ENCODE measurements at places on chromosomes 12 and 14. TPM values are rescaled to one million over a fixed set of nuclear protein-coding genes. Genes with fewer than 3 reads are reported as not detected.

- no peak for DNase-seq
Measured at GRCh38 chr12:92462527-92462926, 240.3 kb upstream of the PLEKHG7 start.

- DNase-seq = no peak
Measured at GRCh38 chr14:53399057-53399456, 245.9 kb upstream of the DDHD1 start.

DNA sequence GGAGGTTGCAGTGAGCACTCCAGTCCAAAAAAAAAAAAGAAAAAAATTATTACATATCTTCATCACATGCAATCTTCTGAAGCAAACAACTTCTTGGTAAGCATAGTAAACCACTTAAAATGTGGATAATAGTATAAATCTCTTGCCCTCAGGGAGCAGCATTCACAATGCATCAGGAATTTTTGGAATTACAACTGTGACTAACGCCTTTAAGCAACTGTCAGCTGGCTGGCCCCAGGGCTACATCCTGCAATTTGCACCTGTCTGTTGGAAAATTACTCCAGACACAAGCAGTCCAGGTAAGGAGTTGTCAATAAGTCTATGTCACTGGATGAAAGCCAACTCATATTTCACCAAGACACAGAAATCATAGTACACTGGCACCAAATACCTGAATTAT is 5.5 kb upstream of the SLC7A7 start:
- DNase-seq = no peak

Gene G2E3
- 37.7 TPM for total RNA-seq

Gene LMNTD1
- total RNA-seq = not detected

GRCh38 chr14:22465201-22465840 is 123.7 kb downstream of the DAD1 start:
- no peak for DNase-seq

Gene MYH6
- 1.0 TPM for total RNA-seq

GRCh38 chr12:64631197-64631596 is 20.9 kb downstream of the RASSF3 start:
- DNase-seq = no peak

Gene RIC8B
- total RNA-seq = 14.2 TPM

DNA sequence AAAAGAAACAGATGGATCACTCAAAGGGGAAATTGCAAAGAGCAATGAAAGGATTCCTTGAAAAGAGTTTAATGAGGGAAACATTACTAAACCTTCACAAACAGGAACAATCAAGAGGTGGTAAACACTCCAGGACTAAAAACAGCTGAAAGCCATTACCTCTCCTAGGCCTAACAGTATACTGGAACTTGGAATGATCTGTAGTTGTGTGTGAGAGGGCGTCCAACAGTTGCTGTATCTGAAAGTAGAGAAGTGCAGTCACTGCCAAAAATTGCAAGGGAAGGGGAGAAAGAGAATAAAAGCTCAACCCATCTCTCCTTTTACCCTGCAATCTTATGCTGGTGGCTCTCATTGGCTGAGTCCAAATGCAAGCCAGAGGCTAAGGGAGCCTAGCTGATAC is 17.0 kb upstream of the MIS18BP1 start:
- DNase-seq = no peak

- no peak for DNase-seq
Measured at GRCh38 chr12:74541074-74541473, 3.4 kb downstream of the ATXN7L3B start.

DNA sequence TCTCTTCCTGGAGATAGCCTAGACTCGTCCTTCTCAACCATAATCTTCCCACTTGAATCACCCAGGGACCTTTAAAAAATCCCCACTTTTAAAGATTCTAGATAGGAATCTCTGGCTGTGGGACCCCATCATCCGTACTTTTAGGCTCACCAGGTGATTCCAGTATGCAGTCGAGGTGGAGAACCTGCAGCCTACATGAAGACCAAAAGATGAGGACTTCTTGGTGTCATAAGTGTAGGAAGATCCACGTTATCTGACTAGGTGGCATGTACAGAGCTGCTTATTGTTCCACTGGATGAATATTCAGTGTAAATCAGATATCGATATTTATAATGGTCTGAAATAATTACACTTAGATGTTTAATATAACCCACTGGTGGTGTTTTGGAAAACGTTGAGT is 2.6 kb downstream of the PRKCH start:
- DNase-seq = no peak

DNA sequence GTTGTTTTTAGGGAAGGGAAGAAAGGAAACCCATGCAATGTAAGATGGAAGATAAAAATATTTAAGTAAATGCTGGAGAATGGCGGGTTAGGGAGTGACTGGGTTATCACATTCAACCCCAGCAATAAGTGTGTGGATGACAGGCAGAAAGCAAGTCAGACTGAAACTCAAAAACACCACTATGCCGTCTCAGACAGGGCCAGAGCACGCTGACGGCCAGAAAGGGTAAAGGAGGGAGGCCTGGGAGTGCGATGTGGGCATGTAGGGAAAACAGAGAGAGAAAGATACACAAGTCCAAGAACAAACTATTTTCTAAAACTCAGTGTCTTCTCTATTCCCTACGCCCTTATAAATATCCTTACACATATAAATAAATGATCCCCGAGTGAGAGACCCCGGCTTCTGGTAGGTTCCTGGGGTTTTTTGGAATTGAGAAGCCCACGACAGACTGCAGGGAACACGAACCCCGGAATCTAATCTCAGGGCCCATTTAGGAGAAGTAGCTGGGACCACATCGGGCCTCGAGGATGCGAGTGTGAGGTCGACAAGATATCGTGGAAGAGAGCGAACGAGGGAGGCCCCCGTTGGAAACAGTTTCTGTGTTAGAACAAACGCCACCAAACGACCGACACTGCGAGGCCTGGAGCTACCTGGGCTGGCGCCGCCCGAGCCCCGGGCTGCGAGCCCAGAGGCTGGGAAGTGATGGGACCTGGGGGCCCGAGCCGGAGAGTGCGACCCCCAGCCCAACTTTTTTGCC is 735 bp upstream of the OTX2 start:
- no peak for DNase-seq

- DNase-seq = no peak
Measured at GRCh38 chr12:89243771-89244170, 108.5 kb downstream of the DUSP6 start.

DNA sequence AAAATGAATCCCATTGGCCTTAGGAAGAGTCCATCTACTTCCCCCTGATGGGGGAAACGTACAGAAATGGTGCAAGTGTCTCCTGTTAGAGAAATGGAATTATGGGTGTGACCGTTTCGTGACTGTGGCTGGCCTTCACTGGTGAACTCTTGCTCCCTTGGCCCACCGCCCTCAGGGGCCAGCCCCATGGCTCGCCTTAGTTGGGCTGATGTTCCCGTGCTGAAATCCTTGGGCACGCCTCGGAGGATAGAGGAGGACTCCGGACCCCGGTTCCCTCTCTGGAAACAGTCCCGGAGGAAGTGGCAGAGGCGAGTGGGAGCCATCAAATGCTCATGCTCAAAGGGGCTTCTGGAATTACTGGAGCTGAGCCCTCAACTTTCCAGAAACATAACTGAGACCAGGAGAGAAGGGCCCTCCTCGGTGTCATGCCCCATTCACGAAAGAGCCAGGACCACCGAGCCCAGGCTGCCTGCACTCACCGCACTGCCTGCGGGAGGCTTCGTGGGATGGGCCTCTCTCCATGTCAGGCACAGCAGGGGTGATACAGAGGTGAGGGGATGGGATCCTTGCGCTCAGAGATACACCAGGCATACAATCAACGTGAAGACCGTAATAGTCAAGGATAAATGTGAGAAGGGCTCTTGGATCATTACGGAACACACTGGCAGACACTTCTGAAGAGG is 10.1 kb upstream of the CACNA2D4 start:
- DNase-seq = peak; percentile 36

GRCh38 chr12:50786498-50787231 is 22.8 kb downstream of the ATF1 start:
- DNase-seq = no peak

Gene OLR1
- not detected for total RNA-seq

Gene TBX5
- total RNA-seq = not detected
